ENCODE measurements at places on chromosomes 4 and X. TPM values are rescaled to one million over a fixed set of nuclear protein-coding genes. Genes with fewer than 3 reads are reported as not detected.

DNA sequence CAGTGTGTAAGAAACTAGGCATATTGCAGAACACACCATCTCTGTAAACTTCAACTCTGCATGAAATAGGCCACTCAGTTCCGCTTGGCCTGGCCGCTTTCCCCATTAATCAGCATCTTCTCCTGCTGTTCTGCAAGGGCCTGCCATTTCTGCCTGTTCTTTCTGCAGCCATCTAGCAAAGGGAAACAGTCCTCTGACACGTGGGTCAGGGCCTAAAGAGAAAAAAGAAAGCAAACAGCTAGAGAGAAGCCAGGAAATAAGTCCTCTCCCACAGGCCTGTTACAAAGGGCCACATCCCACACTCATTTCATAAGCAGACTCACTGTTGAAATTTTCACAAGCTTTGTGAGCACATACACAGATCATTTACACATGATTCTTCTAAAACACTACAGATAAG lies 130.1 kb downstream of the PDE5A start:
- peak; percentile 46 for DNase-seq

DNA sequence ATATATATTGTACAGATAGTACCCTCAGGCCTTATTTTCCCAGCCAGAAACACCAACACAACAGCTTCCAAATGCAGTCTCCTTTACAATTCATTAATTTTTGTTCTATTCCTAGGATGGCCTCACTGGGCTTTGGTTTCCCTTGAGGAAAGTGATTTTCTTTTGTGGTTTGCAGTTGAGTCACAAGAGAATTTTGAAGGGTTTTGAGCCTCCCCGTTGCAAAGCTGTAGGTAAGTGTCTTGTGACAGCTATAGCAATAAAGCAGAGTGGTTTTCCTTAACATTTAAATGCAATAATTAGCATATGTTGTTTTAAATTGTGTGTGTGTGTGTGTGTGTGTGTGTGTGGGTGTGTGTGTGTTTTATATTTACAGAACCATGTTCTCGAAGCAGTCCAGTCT lies 54.1 kb upstream of the WDR17 start:
- DNase-seq, result no peak

GRCh38 chrX:154074199-154074598 lies 23.3 kb downstream of the MECP2 start:
- peak; percentile 78 for DNase-seq

- no peak for DNase-seq
These were observed 107.0 kb downstream of the IQCM start for GRCh38 chr4:149708513-149709130.

DNA sequence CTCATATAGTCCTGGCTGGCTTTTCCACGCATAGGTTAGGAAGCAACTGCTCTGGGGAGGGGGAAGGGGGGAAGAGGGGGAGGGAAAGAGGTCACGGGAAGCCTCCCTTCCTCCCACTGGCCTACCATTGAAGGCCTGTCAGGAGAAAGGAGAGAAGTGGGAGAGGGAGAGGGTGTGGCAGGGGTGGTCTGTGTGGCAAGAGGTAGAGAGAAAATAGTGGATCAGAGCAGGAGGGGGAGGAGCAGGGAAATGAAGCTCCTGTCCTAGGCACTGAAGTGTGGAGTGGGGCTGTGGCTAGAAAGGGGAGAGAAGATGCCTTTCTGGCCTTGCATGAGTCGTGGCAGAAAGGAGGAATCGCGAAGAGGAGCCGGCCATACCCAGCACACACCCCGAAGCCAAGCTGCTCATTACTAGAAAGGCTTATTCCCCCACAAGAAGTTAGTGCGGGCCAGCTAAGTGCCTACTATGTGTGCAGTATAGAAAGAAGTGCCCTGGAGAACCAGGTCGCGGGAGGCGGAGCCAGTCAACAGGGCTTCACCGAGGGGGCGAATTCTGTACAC lies 1.1 kb upstream of the TMEM164 start:
- DNase-seq, result no peak

- DNase-seq, result peak; percentile 79
These were observed 32.1 kb downstream of the ZGRF1 start for GRCh38 chr4:112604589-112604988.

- DNase-seq, result no peak
These were observed 25.0 kb downstream of the UTP14A start for GRCh38 chrX:129930941-129931410.

DNA sequence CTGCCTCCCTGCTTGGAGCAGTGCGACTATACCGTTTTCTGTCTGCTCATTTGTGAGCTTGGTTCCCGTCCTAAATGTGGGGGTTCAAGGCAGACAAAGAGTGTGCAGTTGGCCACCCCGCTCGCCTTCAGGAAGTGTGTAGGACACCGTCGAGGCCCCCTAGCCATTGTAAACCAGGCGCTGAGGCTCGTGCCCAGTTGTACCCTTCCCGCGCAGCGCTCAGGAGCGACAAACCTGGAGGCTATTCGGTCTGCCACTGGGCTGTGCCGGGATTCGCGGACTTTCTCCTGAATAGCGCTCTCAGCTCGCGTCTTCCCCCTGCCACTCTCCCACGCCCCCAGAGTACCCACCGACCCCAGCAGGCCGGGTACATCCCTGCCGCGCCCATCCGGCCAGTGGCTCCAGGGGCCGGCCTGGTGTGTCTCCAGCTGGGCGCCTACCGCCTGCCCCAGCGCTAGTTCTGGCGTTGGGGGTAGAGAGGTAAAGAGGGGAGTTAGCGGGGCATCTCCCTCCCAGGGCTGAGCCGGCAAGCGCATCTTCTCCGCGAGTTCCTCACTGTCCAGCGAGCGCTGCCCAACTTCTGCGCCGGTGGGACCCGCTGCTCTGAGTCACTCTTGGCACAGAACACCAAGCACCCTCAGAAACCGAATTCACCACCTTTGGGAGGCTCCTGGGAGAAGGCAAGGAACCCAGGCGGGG lies 880 bp upstream of the LONRF3 start:
- no peak for DNase-seq

DNA sequence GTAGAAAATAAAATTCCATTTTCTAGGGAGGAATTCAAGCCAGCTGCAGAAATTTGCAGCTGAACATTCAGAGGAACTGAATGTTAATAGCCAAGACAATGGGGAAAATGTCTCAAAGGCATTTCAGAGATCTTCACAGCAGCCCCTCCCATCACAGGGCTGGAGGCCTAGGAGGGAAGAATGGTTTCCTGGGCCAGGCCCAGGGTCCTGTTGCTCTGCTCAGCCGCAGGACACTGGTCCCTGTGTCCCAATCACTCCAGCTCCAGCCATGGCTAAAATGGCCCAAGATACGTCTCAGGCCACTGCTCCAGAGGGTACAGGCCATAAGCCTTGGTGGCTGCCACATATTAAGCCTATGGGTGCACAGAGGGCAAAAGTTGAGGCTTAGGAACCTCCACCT lies 20.4 kb downstream of the FAM13A start:
- DNase-seq, result no peak

DNA sequence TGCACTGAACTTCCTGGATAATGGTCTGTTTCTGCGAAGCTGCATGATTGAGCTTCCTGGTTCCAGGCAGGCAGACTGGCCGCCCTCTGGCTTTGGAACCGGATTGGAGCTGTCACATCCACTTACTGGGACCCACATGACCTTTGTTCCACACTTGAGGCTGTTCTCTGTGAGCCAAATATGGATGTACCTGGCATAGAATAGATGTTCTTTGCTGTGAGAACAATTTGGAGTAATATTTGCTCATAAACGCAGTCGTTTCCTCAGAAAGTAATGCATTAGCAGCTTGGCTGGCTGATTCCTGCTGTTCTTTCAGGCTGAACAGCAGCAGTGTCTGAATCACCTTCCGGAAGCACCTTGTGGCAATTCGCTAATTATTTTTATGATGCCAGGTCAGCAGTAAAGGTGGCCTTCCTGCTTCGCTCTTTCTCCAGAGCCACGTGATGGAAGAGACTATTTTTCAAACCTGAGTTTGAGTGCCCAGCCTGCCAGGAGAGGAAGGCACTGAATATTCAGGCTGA lies 78.1 kb upstream of the BOD1L1 start:
- no peak for DNase-seq

DNA sequence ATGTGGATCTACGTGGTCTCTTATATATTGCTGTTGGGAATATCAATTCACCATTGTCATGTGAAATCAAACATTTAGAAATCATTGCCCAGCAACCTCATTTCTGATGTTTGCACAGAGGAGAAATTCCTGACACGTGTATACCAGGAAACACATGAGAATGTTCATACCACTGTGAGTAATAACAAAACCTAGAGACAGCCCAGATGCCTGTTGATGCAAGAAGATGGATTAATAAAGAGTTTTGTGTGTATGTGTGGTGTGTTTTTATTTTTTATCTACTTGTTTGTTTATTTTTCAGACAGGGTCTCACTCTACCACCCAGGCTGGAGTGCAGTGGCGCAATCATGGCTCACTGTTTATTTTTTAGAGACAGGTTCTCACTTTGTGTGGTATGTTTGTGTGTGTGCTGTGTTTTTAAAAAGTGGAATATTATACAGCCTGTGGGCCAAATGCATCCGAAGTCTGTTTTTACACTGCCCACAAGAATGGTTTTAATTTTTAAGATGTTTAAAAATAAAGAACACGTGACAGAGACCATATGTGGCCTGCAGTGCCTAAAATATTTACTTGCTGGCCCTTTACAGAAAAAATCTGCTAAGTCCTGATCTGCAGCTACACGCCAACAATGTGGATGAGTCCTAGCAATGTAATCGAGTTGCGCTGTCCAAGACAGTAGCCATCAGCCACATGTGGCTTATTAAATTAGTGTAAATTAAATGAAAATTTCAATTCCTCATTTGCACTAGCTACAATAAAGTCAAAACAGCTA lies 39.2 kb downstream of the TXLNG start:
- peak; percentile 49 for DNase-seq

- DNase-seq, result peak; percentile 62
These were observed 13.4 kb upstream of the SNX12 start for GRCh38 chrX:71081330-71082123.

- peak; percentile 50 for DNase-seq
These were observed 14.1 kb upstream of the CD99 start for GRCh38 chrX:2676794-2677675.

TLR6 gene
- 5.0 TPM for total RNA-seq

ARHGEF6 gene
- total RNA-seq, result 10.0 TPM

TMEM31 gene
- not detected for total RNA-seq

FGA gene
- not detected for total RNA-seq

SH2D1A gene
- not detected for total RNA-seq

AFAP1 gene
- total RNA-seq, result 83.9 TPM
